B cell (primary cell): ENCODE measurements at places on chromosomes 13 and 19. TPM values are rescaled to one million over a fixed set of nuclear protein-coding genes. Genes with fewer than 3 reads are reported as not detected.

The CGB8 gene
- total RNA-seq, result not detected in 2 replicates

The CEACAM8 gene
- not detected in 2 replicates for total RNA-seq

The AXL gene
- total RNA-seq, result not detected in 2 replicates

The APOE gene
- 0.44 and 0.74 TPM in 2 replicates for total RNA-seq

The TMEM91 gene
- total RNA-seq, result 7.1 and 11.8 TPM in 2 replicates

The MYH14 gene
- total RNA-seq, result not detected in 2 replicates

The ATP8A2 gene
- total RNA-seq, result 0.36 TPM in 1 of 2 replicates, not detected in the other

The GAPDHS gene
- not detected in 2 replicates for total RNA-seq

The DPF1 gene
- not detected in 2 replicates for total RNA-seq

The VMAC gene
- 27.1 and 27.8 TPM in 2 replicates for total RNA-seq

The TEX101 gene
- total RNA-seq, result not detected in 2 replicates

The RTBDN gene
- total RNA-seq, result not detected in 2 replicates

The POLR2E gene
- 103 and 106 TPM in 2 replicates for total RNA-seq

The OR7A5 gene
- total RNA-seq, result not detected in 2 replicates

The RUBCNL gene
- total RNA-seq, result 370 and 392 TPM in 2 replicates

The PSG11 gene
- not detected in 2 replicates for total RNA-seq

The DIRAS1 gene
- 22.0 and 23.7 TPM in 2 replicates for total RNA-seq

The C13orf46 gene
- total RNA-seq, result 4.8 and 5.4 TPM in 2 replicates

The DCT gene
- 0.10 and 0.22 TPM in 2 replicates for total RNA-seq

The CLDND2 gene
- 0.87 and 1.9 TPM in 2 replicates for total RNA-seq

The SUGP2 gene
- total RNA-seq, result 154 and 164 TPM in 2 replicates

The DENND1C gene
- 117 and 119 TPM in 2 replicates for total RNA-seq

The FARP1 gene
- 1.5 TPM in 2 replicates for total RNA-seq

The GRK1 gene
- 0.15 TPM in 1 of 2 replicates, not detected in the other for total RNA-seq

The IL17D gene
- total RNA-seq, result not detected in 2 replicates

The ZIC2 gene
- total RNA-seq, result not detected in 2 replicates

The MAST1 gene
- 0.39 and 1.2 TPM in 2 replicates for total RNA-seq

The SH2D3A gene
- 33.5 and 36.1 TPM in 2 replicates for total RNA-seq

The SIGLEC5 gene
- 0.84 and 2.1 TPM in 2 replicates for total RNA-seq

The EFNA2 gene
- total RNA-seq, result not detected in 2 replicates

The LILRB5 gene
- total RNA-seq, result 0.05 and 0.17 TPM in 2 replicates

The ZNF534 gene
- 0.44 TPM in 1 of 2 replicates, not detected in the other for total RNA-seq

The ADGRE3 gene
- total RNA-seq, result 0.17 TPM in 1 of 2 replicates, not detected in the other

The NRTN gene
- 0.36 TPM in 1 of 2 replicates, not detected in the other for total RNA-seq

The FFAR2 gene
- total RNA-seq, result 0.15 TPM in 1 of 2 replicates, not detected in the other

The ZNF723 gene
- not detected in 2 replicates for total RNA-seq

The ZGLP1 gene
- 6.4 and 7.4 TPM in 2 replicates for total RNA-seq

The OXGR1 gene
- not detected in 2 replicates for total RNA-seq

The HS6ST3 gene
- total RNA-seq, result not detected in 2 replicates

The F7 gene
- total RNA-seq, result not detected in 2 replicates

The RNF17 gene
- not detected in 2 replicates for total RNA-seq

The NLRP5 gene
- not detected in 2 replicates for total RNA-seq

The POGLUT2 gene
- not detected in 2 replicates for total RNA-seq

The ZNF793 gene
- 12.2 and 12.7 TPM in 2 replicates for total RNA-seq

The HIPK4 gene
- total RNA-seq, result 0.20 TPM in 1 of 2 replicates, not detected in the other
